ENCODE measurements at places on chromosomes 1 and 21. TPM values are rescaled to one million over a fixed set of nuclear protein-coding genes. Genes with fewer than 3 reads are reported as not detected.

GRCh38 chr1:24903011-24903461 lies 27.0 kb downstream of the RUNX3 start:
- DNase-seq: peak; percentile 47

- DNase-seq: no peak
Observed at GRCh38 chr1:98211271-98211845, 290.5 kb upstream of the DPYD start.

- DNase-seq: no peak
Observed at GRCh38 chr1:80441664-80442063, 1359.1 kb upstream of the ADGRL2 start.

The CFAP141 gene
- not detected for total RNA-seq

DNA sequence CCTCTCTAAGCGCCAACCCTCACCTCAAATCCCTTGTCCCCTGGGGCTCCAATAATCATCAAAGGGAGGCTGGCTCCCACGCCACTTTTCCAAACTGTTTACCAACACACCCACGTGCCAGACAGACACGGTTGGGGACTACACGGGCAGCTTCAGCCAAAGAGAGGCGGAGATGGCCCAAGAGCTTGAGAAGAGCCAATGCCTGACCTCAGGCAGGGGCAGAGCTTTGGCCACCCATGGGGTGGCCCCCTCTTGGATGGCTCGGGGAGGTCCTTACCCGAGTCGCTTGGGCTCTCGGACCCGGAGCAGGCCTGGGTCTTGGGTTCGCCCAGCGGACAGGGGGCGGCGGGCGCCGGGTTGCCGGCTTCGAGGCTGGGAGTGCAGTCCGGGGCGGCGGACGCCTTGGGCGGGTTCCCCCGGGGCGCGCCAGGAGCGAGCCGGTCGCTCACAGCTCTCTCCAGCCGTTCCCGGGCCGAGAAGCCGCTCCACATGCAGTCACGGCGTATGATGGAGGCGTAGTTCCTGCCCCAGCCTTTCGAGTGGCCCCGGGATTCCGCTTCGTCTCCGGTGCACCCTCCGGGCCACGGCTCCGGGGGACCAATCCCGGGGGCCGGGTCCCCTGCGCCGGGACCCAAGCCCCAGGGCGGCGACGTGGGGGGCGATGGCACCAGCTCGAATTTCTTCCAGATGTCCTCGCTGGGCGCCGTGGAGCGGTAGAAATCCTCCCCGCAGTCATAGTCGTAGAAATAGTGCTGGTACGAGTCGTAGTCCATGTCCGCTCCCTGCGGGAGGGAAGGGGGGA lies 854 bp downstream of the MYCL start:
- DNase-seq: no peak

- no peak for DNase-seq
Observed at GRCh38 chr1:12717301-12717838, 1.5 kb downstream of the AADACL3 start.

- DNase-seq: peak; percentile 33
Observed at GRCh38 chr1:22288593-22289241, 145.8 kb upstream of the WNT4 start.

- DNase-seq: no peak
Observed at GRCh38 chr1:147723691-147724323, 36.6 kb downstream of the GJA5 start.

The FCRL6 gene
- not detected for total RNA-seq

- no peak for DNase-seq
Observed at GRCh38 chr1:59819566-59820438, 5.1 kb downstream of the HOOK1 start.

GRCh38 chr1:56436912-56437417 lies 142.4 kb downstream of the PLPP3 start:
- no peak for DNase-seq

The NUP210L gene
- not detected for total RNA-seq

GRCh38 chr1:69269491-69269890 lies 298.2 kb upstream of the LRRC7 start:
- DNase-seq: no peak

The SLAMF8 gene
- 11.3 TPM for total RNA-seq

DNA sequence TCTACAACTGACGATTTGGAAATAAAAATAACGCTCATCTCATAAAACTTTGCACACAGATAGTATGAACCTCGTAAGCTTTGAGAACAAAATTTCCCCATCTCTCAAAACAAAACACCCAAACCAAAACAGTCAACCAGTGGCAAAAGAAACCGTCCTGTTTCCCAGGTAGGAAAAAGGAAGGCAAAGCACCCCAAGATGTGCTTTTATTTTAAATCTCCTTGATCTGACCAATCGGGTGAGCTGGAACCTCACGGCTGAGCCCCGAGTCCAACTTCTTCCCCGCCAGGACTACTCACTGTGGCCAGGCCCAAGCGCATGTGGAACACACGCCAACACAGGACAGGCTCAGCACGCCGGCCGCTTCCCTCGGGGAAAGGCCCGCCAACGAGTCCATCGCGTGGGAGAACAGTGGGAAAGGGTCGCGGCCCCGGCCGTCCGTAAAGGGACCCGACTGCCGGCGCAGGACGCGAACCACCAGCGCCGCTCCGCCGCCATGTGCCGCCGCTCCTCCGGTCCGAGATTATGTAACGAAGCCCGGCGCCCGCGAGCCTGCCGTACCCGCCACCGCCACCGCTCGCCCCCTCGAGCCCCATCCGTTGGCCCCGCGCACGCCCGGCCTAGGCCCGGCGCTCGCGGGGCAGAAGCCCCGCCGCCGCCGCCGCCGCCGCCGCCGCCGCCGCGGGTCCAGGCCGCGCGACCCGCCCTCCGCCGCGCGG lies 759 bp downstream of the AHCTF1 start:
- DNase-seq: no peak

GRCh38 chr1:96962751-96963211 lies 241.2 kb downstream of the PTBP2 start:
- no peak for DNase-seq

The SLC45A1 gene
- total RNA-seq: 2.0 TPM

DNA sequence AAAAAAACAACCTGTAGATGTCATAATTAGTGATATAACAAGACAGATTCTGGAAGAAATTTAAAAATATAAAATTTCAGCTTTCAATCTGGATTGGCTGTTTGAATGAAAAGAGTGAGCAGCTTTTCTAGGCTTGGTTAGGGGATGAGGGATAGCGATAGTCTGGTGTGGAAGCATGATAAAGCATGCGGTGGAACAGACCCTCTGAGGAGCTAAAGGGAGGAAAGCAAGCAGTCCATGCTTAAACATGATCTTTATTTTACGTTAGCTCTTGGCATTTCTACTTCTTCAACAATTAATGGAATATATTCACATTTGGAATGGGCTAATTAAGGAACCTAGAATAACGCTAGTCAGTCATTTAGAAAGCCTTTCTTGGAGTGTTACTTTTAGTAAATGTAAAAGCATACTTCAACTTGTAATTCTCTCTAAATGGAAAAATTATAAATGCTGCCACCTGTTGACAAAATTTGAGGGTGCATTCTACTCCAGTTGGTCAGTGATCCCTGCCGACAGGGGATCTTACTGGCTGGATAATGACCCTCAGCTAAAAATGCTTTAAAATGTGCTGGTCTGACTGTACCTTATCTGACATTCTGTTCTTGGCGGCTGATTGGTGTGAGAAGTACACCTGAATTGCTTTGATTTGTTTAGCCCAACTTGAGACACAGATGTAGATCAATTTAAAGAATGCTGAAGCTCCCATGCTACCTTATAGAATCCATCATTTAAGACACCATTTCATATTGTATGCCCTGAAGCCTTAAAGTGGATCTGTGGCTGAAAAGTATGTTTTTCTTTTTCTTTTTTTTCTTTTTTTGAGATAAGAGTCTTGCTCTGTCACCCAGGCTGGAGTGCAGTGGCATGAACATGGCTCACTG lies 61.2 kb downstream of the AK4 start:
- no peak for DNase-seq

GRCh38 chr1:32071758-32072621 lies 749 bp upstream of the TMEM39B start:
- DNase-seq: no peak

GRCh38 chr1:82392513-82392912 lies 591.8 kb downstream of the ADGRL2 start:
- DNase-seq: no peak

The CRNN gene
- total RNA-seq: not detected

GRCh38 chr1:100463791-100464424 lies 74.0 kb upstream of the GPR88 start:
- DNase-seq: no peak

The WLS gene
- 43.0 TPM for total RNA-seq

The C1QB gene
- 531 TPM for total RNA-seq

- DNase-seq: peak; percentile 89
Observed at GRCh38 chr21:14058566-14058965, 152.2 kb downstream of the LIPI start.

GRCh38 chr1:98323388-98323787 lies 338.1 kb upstream of the SNX7 start:
- no peak for DNase-seq

DNA sequence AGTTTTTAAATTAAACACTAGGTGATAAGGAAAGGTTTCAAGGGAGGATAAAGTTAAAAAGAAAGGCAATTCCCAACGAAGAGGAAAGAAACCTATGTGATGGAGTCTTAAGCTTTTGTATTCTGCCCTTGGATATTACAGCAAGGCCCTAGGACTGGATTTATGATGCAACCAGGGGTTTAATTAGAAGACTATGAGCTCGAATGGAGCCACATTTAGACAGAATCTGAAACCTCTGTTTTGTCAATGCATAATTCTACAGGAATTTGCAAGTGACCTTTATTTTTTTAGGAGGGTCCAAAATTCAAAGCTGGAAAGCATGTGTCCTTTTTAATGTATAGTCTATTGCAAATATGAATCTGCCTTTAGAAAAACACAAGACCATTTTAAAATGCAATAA lies 37.9 kb downstream of the TGFB2 start:
- no peak for DNase-seq

DNA sequence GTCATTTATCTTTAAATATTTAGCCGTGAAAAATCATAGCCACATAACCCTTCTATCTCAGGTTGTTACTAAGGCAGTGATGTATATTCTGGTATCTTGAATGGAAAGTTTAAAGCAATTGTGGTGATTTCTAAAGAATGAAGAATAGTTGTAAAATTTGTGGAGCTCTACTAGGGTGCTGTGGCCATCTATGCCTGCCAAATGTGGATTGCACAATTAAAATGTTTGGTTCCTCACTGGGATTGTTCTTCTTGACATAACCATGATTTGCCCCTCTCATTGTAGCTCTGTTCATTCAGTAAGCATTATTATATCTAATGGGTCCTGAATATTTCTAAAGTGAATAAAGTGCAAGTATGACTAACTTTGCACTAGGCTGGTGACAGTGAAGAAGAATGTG lies 50.1 kb downstream of the AK4 start:
- DNase-seq: no peak

DNA sequence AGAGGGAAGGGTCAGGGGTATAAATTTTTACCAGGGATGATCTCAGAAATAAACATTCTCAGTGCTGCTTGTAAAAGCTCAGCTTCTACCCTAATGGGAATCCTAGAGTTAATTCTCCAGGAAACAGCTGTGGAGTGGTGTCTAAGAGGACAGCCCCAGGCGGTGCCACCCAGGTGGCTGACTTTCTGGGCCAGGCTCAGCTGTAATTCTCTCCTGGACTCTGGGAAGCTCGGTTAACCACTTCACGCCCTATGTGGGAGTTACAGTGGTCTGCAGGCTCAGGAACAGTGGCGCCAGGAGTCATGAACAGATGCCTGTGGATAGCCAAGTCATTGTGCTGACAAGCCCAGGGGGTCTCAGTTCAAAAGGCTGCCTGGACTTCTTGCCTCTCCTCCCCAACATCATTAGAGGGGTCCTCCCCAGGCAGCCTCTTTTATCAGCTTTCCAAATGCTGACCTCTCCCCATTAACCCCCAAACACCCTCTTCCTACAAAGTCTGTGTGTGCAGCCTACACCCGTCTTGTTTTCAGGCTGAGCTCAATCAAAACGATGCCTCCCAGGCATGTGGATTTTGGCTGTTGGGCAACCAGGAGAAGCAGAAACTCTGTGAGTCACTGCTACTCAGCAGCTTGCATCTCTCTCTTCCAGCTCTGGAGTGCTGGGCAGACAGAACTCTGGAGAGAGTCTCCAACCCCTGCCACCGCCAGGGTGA lies 1.2 kb downstream of the HHIPL2 start:
- no peak for DNase-seq

DNA sequence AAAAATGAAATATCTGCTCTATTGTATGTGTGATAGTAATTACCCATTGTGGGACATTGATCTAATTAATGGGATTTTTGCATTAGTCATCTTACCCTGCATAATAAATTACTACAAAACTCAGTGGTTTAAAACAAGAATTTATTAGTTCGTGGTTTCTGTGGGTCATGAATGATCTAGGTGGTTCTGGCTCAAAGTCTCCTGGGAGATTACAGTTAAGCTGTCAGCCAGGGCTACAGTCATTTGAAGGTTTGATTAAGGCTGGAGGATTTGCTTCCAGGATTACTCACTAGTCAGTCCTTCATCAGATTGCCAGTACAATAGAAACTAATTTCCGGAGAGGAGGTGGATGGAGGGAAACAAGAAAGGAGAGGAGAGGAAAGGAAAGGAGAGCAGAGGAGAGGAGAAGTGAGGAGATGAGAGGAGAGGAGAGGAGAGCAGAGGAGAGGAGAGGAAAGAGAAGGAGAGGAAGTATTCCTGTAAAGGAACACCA lies 60.4 kb upstream of the TNFSF4 start:
- DNase-seq: no peak

The PRMT2 gene
- total RNA-seq: 84.6 TPM

DNA sequence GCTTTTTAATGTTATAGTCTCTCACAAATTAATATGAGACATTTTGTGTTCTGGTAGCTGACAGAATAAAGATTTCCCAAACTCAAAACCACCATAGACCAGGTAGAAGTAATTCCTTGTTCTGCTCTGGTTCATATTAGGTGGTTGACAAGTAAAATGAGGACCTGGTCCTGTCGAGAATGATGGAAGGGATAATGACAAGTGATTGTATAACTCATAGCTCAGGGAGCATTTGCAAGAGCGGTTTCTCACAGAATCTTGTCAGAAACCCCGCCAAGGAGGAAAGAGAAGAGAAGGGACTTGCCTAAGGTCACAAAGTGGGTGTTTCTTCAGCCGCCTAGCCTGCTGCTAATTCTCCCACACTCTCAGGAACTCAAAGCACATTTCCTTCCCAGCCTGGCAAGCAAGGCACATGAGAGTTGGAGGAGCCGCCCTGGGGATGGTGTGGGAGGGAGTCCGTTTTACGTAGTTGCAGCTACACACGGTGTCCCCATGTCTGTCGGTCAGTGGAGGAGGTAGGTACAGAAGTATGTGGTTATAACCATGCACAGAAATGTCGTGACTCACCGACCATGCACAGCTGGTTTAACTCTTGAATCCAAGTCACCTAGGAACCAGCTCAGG lies 46.5 kb downstream of the SAMD13 start:
- no peak for DNase-seq

DNA sequence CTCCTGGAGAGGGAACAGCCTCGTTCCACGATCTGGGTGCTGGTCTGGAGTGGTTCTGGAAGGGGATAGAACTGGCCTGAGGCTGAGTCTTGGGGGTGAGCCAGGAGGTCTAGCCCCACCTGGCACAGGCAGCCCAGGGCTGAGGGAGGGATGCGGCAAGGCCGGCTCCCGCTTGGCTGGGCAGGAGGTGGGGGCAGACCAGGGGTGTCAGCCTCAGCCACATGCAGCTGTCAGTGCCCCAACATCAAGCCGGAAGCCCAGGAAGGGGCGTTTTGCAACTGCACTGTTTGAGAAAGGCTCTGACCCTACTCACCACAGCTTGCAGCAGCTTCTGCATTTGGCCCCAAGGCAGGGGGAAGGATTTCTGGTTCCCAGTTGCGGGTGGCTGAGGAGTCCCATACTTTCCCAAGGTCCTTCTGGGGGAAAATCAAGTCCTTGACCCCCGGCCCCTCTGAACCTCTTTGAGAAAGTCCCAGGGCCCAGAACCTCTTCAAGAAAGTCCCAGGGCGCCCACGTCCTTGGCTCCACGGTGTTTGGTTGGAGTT lies 2.0 kb downstream of the EFHD2 start:
- DNase-seq: no peak

Data from mesenteric fat pad (tissue), 1 donor.